NCI-H1694 (cell line): ENCODE measurements at places on chromosomes 4 and X.

- DNase-seq = no peak
Observed at GRCh38 chrX:109347632-109348031, 134.3 kb downstream of the GUCY2F start.

GRCh38 chr4:138300616-138301015 lies 58.5 kb upstream of the SLC7A11 start:
- DNase-seq = no peak

DNA sequence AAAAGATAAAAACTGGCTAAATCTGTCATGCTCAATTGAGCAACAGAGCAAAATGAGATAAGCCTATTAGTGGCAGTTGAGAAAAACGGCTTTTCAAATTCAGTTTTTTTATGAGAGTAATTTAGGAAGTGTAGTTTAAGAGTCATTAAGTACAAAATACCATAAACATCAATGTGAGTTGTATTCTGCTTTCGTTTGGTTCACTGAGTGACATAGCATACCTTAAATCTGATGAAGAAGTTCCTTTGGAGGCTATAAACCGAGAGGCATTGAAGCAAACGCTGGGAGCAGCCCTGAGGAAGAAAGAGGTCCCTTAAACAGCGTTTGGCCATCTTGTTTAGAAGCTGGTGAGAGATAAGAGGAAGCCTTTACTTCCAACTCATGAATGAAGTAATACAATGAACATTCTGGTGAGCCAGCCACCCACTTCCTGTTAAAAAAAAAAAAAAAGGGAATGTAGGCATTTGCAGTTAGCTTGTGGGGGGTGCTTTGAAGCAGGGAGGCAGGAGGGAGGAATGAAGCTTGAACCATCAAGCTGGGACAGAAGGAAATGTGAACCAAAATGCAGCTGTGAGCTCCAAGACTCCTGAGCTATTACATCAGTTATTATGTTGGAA lies 132.3 kb downstream of the ZNF330 start:
- DNase-seq = no peak

- DNase-seq = no peak
Observed at GRCh38 chr4:127641524-127641923, 8.8 kb downstream of the INTU start.

DNA sequence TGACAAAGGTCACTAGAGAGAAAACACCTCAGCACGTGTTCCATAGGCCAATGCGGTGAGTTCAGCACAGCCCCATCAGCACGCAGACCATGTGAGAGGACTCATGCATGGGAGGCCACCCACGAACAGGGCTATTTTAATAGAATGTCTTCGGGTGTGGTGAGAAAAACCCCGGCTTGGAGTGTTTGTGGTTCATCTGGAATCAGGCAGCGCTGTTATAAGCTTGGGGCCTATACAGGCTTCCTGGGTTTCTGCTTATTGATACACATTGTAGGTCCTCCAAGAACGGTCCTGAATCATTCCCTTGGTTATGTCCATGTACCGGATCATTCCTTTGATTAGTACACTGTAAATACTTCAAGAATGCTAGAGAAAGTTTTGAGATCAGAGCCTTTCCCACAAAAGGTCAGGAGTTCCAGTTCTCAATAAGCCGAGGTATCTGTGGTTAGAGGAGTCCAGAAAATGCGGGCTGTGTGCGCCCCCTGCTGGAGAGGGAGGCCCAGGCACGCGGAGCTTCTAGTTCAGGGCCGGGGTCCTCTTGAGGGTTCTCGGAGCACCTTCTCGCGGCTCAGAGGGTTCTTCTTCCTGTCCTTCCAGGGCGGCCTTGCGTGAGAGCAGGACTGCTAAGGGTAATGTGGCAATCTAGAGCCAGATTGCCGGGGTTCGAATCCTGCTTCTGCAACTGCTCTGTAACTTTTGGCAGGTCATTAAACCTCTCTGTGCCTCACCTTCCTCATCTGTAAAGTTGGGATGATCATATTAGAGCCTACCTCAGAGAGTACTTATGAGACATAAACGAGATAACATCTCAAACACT lies 51.8 kb downstream of the TLR10 start:
- peak; percentile 47 for DNase-seq

GRCh38 chrX:132033166-132033565 lies 10.1 kb downstream of the STK26 start:
- no peak for DNase-seq

GRCh38 chrX:133749951-133750350 lies 235.4 kb downstream of the GPC3 start:
- no peak for DNase-seq

DNA sequence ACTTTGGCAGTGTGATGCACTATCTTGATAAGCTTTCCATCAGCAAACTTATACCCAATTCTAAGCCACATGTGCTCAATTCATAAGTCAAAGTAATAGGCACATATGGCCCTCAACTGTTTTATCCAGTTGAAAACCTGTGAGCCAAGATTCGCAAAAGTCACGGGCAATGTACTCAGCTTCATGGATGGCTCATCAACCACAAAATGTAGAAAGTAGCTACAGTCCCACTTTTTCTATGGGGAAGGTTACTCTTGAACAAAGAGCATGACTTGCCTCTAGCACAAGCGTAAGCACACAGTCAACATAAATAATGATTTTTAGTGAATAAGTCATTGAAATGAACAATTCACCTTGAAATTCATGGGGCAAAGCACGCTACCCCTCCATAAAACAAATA lies 25.1 kb upstream of the DDX53 start:
- DNase-seq = no peak

- peak; percentile 65 for DNase-seq
Observed at GRCh38 chr4:140757232-140757630, 1.0 kb upstream of the TBC1D9 start.

- peak; percentile 44 for DNase-seq
Observed at GRCh38 chr4:118740869-118741268, 55.7 kb downstream of the METTL14 start.

GRCh38 chrX:155534800-155535199 lies 76.4 kb upstream of the F8A3 start:
- no peak for DNase-seq

GRCh38 chr4:14303856-14304255 lies 676.3 kb upstream of the BOD1L1 start:
- DNase-seq = no peak

DNA sequence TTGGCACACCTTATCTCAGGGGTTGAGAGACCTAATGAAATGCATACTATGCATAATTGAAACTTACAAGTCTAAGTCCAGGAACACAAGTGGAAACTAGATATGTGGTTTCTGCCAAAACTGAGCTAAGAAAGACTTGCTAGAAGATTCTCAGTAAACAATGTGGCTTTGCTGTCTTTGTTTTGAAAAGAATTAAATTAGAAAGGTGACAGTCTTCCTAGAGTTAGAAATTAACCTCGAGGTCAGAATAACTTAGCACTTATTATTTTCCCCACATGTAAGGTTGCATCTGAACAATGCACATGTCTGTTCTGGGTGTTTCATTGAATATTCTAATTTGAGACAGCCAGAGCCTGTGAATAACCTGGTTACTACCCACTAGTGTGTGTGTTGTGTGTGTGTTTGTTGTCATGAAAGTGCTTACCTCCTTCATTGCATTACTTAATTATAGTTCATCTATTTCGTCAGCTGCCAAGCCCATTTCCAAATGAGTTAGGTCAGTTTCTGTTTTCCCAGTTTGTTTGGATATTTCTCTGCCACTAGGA lies 1.5 kb downstream of the EREG start:
- DNase-seq = no peak

- DNase-seq = no peak
Observed at GRCh38 chrX:122943918-122944317, 240.2 kb upstream of the GRIA3 start.

GRCh38 chr4:6909113-6909969 lies at the start of gene TBC1D14:
Gene TBC1D14, plus strand, starts transcription at chr4:6909826. Its CDS starts 13,564 bp downstream, at chr4:6923390.
- DNase-seq = peak; percentile 42
